ENCODE measurements at places on chromosomes 7 and 10.

DNA sequence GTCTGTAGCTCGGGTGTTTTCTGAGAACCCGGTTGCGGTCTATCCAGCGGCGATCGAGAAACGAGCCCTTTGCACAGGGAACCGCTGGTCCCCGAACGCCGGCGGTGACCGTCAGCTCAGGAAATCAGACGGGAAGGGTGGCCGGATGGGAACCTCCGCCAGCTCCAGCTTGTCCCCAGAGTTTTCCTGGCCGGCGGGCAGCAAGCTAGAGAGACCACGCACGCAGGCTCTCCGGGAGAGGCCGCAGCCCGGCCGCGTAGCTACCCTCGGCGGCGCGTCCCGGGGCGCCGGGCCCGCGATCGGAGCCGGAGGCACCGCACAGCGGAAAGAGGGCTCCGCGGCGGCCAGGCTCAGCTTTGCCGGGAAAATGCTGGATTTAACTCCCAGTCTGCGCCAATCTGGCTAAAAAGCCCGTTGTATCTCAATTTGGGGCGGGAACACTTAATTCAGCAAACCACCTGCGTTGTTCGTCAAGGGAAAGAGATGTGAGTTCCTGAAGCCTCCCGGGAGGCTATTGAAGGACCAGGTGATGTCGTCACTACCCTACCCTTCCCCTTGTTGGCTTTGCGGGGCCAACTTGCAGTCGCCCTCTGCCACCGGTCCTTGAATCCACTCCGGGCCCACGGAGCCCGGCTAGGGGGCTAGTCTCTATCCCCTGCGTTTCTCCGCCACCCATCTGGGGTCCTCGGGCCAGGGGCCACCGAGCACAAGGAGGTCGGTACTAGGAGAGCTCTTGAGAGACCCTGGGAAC, 859 bp upstream of the CH25H start:
- no peak for DNase-seq

GRCh38 chr7:147438216-147438615, 1152.3 kb upstream of the C7orf33 start:
- no peak for DNase-seq

GRCh38 chr10:43055991-43056567, 20.8 kb upstream of the RET start:
- no peak for DNase-seq

- DNase-seq, result no peak
These were observed 59.6 kb downstream of the BLNK start for GRCh38 chr10:96211764-96212163.

- no peak for DNase-seq
These were observed 704.6 kb downstream of the CCSER2 start for GRCh38 chr10:85032981-85033380.
